ENCODE measurements at places on chromosomes 2 and 18.

DNA sequence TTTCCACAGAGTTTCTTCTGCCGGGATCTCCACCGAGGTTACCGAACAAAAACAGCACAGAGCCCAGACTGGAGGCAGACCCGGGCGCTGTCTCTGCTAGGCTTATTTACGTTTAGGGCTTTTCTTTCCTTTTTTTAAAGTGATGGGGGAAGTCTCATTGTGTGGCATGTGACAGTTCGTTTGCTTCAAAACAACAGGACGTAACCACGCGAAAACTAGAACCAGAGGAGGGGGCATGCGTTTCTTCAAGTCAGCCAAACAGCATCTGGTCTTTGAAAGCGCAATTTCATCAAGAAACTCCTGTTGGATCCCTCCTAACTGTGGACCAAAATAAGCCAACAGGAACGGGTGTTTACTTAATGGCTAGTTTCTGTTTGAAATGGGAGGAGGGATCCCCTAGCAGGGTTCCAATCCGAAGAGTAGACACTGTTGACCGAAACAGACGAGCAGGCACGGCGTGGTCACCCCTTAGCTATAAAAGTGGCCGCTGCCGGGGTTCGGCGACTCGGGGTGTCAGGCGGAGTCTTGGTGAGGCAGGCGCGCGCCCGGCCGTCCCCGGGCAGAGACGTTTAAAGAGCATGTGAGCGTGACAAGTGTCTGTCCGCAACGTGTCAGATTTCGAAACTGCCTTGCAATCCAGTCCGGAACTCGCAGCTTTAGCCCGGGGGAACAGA lies 997 bp upstream of the TGIF1 start:
- peak; percentile 97 for DNase-seq

DNA sequence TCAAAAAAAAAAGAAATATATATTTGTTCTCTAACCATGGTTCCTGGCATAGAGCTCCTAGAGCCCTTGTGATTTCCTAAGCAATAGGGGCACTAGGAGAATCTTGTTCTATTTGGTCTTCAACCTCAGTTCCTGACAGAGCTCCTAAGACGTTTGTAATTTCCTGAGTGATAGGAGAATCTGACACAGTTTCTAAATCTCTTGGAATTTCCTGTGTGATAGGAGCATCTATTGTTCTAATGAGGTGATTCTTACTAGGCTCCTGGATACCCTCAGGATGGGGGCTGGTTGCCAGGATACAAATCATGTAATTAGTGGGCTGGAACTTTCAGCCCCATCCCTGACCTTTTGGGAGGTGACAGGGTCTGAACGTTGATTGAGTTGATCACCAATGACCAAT lies 245.8 kb downstream of the ZEB2 start:
- no peak for DNase-seq

- no peak for DNase-seq
Observed at GRCh38 chr2:79697200-79697599, 184.3 kb downstream of the CTNNA2 start.

- peak; percentile 63 for DNase-seq
Observed at GRCh38 chr2:12176623-12177454, 430.4 kb downstream of the LPIN1 start.

- no peak for DNase-seq
Observed at GRCh38 chr2:2012505-2012904, 268.2 kb upstream of the PXDN start.

GRCh38 chr18:63980896-63981460 lies 11.1 kb downstream of the SERPINB8 start:
- DNase-seq, result no peak

DNA sequence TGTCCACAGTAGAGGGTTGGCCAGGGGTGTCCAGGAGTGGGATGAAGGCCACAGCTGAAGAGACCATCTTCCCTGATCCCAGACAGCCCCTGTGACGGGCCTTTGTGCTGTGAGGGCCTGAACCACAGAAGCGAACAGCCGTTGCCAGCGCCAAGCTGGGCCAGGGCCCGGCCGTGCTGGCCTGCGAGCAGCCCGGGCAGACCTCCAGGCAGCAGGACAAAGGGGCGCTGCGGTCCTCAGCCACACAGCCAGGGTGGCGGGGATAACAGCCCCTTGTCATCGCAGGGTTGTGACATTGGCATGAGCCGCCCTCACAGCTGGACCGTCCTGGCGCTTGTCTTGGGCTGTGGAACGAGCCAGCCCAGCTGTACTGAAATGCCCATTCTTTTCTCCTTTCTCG lies 161.1 kb downstream of the FAM210A start:
- no peak for DNase-seq

DNA sequence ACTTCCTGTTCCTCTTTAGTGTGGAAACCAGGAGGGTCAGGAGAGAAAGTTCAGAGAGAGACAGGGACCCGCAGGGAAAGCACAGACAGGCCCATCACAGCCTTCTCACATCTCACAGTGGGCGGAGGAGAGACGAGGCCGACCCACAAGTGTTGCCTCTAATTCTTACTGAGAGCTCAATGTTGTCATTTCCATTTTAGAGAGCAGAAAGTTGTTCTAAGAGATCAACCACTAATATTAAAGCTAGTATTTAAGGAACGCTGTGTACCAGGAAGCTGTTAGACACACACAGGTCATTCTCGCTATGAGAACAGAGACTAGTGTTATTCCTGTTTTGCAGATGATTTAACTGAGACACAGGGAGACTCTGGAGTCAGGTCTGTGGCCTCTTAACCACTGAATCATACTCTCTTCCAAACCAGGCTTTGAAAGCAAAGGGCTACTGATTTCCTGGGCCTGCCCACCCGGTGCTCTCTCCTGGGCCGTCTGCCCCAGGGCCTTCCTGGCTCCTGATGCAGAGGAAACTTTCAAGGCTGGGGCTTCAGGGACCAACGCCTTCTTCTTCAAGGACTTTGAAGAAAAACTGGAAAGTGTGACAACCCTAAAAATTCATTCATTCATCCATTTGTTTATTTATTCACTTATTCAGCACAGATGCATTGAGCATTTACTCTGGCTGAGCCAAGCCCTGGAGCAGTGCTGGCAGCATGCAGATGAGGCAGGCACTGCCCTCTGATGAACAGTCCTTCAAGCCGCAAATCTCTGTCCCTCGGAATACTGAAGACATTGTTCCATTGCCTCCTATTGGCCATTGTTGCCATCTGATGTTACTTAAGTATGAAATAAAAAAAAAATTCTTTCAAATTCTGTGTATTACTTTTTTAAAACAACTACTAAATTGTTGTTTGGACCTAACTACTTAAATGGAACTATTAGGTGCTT lies 37.2 kb upstream of the BIN1 start:
- DNase-seq, result peak; percentile 53

GRCh38 chr2:30883822-30884221 lies 76.6 kb upstream of the CAPN13 start:
- no peak for DNase-seq

DNA sequence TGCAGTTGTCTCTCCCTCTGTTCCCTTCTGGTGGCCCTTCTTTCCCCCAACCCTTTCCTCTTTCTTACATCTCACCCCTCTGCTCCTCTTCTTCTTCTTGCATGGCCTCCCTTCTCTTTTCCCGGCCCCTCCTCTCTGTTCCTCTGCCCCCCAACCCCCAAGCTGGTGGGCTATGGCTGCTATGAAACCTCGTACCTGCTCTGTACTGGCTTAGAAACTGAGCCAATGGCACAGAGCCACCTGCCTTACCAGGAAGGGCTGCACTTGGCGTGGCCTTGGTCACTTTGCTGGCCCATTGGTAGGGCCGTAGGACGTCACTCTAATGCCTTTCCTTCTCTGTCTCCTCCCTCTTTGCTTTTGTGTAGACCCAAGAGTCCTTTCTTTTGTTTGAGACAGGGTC lies 78.9 kb downstream of the LRRFIP1 start:
- no peak for DNase-seq

GRCh38 chr2:12594590-12594989 lies 122.1 kb upstream of the TRIB2 start:
- DNase-seq, result no peak

DNA sequence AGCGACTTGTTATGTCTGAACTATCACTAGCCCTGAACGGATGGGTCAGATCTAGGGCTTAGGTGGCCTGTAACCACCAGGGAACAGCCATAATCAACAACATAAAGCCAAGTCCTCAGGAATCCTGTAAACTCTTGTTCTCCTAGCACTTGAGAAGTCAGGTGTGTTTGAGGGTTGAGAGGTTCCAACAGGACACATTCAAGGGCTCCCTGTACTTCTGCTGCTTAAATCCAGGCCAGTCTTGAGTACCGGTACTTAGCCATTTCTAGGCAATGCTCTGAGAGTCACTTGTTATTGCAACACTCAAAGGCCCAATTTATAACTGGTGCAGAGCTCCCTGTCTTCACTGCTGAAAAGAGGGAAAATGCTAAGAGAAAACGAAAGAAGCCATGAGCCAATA lies 21.6 kb upstream of the SLC40A1 start:
- DNase-seq, result no peak

DNA sequence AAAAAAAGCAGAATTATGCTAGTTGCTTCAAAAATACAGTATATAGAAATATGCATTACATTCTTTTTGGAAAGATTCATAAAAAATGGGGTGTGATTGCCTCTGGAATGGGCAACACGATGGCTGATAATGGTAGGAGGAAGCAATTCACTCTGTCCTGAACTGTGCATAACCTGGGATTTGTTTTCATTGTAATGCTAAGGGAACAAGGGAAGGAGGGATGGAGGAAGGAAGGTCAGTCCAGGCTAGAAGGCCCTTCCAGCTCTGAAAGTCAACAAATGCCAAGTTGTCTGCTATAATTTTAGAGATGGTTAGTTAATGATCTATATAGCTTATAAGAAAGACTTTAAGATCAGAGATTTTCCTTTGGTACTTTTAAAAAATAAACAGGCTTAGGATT lies 40.8 kb downstream of the BUB1 start:
- no peak for DNase-seq

DNA sequence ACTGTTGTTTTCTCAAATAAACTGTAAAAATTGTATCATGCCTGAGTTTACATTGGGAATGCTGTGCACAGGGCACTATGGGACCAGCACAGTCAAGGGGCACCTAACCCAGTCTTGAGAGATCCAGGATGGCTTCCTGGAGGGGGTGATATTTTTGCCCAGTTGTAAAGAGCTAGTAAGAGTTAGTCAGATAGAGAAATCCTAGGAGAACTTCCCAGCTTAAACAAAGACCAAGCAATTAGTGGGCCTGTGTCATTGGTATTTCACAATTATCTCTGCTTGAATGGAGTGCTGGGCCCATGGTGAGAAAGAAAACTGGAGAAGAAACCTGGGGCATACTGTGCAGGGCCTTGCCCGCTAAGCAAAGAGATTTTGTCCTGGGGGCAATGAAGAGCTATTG lies 12.2 kb downstream of the XDH start:
- no peak for DNase-seq
